ENCODE measurements at places on chromosomes 16 and 17.

- DNase-seq: no peak
Measured at GRCh38 chr16:444027-444426, 18.6 kb downstream of the RAB11FIP3 start.

DNA sequence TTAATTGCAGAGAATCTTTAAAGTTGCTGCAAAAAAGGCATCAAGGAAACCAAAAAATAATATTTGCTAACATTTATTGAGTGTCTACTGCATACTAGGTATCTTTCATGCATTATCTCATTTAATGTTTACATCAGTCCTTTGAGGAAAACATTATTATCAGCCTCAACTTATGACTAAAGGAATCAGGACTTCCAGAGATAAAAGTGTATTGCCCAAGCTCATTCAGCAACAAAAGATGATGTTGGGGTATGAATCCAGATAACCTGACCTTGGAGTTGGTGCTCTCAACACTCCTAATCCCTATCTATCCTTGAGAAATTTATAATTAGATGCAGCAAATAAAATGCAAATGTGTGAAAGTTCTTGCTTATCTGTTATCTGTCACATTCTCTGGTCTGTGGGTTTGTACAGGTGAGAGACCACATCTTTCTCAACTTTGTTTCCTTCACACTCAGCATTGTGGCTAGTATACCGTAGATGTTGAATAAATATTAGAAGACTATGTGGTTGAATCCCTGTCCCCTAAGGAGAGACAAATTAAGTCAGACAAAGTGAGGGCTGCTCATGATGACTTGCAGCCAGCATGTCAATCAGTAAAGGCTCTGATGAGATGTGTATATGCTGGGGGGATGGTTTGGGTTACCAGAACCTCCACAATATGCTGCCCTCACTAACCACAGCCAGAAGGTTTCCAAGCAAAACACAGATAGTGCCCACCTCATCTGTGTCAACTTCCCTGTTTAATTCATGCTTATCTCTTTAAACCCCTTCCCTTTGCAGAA, 82.6 kb downstream of the NOG start:
- DNase-seq: no peak

GRCh38 chr16:66255647-66256046, 110.8 kb upstream of the CDH5 start:
- DNase-seq: no peak

DNA sequence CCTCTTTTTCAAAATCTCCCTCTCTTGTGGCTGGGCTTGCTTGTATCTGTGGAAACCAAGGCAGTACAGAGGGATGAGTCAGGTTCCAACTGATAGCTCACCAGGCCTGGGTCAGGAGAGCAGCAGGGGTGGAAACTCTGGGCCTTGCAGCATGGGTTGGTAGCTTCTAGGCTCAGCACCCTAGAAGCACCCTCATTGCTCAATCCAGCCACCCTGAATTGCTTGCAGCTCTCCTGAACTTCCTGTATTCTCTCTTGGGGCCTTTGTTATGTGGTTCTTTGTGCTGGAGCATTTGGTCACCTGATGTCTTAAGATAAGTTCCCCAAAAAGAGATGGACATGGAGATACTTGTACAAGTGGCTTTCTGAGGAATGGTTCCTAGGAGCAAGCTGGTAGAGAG, 169.4 kb downstream of the IRX5 start:
- no peak for DNase-seq

- DNase-seq: no peak
Measured at GRCh38 chr17:33854596-33854995, 400.5 kb upstream of the CCL2 start.

DNA sequence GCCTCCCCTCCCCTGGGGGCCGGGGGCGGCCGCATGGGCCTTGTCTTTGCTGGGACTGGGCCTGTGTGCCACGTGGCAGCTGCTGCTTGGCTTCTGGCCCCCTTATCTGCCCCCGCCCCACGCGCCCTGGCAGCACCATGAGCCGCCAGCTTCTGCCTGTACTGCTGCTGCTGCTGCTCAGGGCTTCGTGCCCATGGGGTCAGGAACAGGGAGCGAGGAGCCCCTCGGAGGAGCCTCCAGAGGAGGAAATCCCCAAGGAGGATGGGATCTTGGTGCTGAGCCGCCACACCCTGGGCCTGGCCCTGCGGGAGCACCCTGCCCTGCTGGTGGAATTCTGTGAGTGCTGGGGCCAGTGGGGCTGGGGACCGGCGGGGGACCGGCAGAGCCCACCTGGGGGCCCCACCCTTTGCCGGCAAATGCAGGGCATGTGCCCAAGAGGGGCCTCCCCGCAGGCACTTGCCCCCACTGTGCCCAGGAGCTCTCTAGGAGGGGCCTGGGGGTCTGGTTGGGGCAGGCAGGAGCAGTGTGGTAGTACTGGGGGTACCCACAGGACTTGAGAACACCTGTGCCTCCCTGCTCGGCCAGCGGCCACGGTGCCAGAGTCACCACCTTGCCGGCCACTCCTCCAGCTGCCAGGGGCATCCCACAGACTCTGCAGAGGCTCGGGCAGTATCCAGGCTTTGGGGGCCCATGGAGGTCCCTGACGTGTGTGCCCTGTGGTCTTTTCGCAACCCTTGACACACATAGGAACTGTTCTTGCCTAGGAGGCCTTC, at the start of gene PDIA2:
TSS of gene PDIA2 (plus strand) at position 132 of the 773 bp plus-strand sequence. CDS start at position 138, 6 bp downstream.
- DNase-seq: no peak

DNA sequence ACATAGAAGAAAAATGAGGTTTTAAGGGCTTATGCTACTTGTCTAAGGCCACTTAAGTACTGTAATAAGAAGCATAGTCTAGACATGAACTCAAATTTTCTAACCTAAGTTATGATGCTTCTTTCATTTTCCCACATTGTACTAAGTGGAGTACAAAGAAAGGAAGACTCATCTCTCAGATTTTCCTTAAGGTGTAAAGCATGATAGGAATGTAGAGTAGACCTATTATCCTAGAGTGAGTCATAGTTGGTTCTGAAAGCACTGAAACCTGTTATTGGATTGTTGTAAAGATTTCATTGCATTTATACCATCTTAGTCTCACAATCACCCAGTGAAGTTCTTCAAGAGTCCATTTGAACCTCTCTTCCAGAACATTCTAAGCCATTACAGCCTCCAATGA, 343.8 kb downstream of the TOX3 start:
- DNase-seq: no peak

GRCh38 chr16:58789351-58789750, 55.2 kb upstream of the GOT2 start:
- no peak for DNase-seq

- peak; percentile 66 for DNase-seq
Measured at GRCh38 chr16:66899945-66900710, 18.6 kb downstream of the CDH16 start.

- no peak for DNase-seq
Measured at GRCh38 chr17:54971147-54971546, 2.6 kb downstream of the STXBP4 start.

- no peak for DNase-seq
Measured at GRCh38 chr17:6072157-6072556, 2.0 kb downstream of the WSCD1 start.

GRCh38 chr17:3603119-3603869, 5.9 kb downstream of the TRPV1 start:
- DNase-seq: peak; percentile 39

DNA sequence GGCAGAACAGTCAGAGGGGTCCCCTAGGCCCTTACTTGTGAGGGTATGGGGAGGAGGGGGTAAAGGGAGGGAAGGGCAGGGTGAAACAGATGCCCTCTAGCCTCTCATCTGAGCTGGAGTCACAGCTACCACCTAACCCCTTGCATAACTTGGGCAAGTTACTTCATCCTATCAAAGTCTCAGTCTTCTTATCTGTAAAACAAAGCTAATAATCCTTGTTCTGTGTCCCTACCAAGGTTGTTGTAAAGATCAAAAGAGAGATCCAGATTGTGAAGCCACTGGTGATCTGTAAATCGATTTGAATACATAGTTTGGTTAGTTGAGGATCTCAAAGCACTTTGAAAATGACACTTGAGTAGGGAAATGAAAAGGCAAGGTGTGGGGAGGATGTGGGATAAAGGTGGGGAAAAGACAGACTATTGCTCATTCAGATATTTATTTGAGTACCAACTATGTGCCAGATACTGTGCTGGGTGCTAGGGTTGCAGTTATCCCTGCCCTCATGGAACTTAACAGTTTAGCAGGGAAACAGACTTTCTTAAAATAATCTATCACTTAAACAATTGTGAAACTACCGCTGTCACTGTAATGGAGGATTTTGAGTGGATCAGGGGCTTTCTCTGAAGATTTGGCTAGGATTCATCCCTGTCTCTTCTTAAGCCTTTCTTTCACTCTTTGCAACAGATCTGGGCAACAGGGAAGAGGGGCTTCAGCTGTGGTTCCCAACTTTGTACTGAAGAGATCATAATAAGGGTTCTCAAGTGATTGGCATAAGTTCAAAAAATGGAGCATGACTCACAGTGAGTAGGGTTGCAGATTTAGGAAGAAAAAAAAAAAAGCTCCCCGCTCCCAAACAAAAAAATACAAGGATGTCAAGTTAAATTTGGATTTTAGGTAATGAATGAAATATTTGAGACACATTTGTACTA, 3.0 kb downstream of the HEATR9 start:
- no peak for DNase-seq

GRCh38 chr16:13335879-13336278, 434.5 kb downstream of the SHISA9 start:
- DNase-seq: no peak

- no peak for DNase-seq
Measured at GRCh38 chr16:59907611-59908010, 1173.5 kb upstream of the GOT2 start.

DNA sequence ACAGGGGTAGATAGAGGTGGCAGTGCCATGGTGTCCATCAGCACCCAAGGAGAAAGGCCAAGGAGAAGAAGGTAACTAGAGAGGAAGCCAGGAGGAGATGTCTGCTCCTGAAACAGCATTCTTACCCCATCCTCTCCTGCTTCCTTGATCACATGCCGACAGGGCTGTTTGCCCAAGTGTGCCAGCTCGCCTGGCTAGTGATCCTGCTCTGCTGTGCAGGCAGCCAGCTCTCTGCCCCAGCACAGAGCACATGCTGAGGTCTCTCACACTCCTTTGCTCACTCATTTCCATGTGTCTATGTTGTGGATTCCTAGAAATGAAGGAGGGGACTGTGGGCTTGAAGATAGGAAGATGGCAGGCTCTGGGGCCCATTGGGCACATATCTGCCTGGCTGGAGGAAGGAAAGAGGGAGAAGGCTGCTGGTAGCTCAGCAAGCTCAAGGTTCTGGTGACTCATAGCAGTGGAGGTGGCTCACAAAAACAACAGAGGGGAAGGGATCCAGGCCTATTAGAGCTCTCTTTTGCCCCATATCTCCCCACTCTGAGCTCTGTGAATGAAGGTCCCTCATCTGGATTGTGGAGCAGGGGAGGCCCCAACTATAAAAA, 54.3 kb downstream of the NEUROD2 start:
- DNase-seq: peak; percentile 24

DNA sequence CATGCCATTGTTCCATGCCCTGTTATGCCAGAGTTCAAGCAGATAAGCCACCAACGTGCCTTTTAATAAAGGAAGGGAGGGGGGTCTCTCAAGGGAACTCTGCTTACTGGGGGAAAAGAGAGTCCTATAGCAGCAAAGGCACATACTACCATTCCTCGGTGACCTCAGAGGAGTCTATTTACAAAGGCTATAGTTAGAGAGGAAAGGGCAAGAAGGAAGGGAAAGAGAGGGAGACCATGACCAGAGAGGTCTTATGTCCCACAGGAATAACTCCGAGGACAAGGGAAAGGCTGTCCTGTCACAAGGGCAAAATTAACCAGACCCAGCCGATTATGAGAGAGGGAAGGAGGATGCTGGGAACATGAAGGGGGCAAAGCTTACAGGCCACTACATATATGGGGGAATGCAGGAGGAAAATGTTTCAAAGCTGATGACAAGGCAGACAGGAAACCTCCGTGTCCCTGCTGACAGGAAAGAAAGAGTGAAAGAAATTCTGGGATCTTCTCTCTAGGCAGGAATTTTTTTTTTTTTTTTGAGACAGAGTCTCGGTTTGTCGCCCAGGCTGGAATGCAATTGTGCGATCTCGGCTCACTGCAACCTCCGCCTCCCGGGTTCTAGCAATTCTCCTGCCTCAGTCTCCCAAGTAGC, 51.5 kb downstream of the HIC1 start:
- no peak for DNase-seq

GRCh38 chr16:50463581-50464324, 84.4 kb upstream of the NKD1 start:
- no peak for DNase-seq

- DNase-seq: no peak
Measured at GRCh38 chr16:69373019-69373418, 12.8 kb downstream of the TERF2 start.

GRCh38 chr16:70429888-70430666, 8.8 kb downstream of the ST3GAL2 start:
- no peak for DNase-seq

Measured in PC-9 (cell line).